Colonic mucosa (tissue), 4 donors: ENCODE measurements at places on chromosomes 13 and 19.

GRCh38 chr19:13615890-13616289, 109.6 kb upstream of the CACNA1A start:
- DNase-seq, result no peak

DNA sequence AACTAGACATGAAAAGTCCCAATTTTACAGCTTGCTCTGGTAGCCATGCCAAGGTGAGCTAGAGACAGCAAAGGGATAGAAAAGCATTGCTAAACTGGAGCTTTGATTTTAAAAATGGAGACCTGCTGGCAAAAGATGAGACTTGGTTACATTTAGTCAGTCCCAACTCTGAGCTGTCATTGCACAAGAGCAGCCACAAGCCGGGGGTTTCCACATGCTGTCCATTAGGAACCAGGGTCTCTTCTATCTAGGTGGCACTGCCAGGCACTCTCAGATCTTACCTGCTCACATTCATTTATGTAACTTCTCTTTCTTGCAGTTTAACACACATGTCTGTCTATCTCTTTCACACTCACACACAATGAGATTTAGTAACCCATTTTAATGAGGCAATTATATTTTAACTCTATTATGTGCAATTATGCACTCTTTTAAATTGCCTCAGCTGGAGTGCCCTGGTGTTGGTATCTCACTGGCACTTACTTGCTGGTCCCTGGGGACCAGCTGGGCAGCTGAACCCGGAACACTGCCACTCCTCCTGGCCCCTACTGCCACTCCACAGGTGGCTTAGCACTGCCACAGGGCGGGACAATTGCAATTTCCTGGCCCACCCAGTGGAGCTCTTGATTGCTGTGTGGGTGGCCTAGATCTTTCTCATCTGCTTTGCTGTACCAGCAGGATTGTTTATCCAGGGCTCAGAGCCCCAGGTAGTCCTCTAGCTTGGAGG, 112.5 kb downstream of the COG6 start:
- peak; percentile 47 for DNase-seq

- no peak for DNase-seq
Measured at GRCh38 chr13:90896002-90896401, 451.5 kb upstream of the MIR17HG start.

DNA sequence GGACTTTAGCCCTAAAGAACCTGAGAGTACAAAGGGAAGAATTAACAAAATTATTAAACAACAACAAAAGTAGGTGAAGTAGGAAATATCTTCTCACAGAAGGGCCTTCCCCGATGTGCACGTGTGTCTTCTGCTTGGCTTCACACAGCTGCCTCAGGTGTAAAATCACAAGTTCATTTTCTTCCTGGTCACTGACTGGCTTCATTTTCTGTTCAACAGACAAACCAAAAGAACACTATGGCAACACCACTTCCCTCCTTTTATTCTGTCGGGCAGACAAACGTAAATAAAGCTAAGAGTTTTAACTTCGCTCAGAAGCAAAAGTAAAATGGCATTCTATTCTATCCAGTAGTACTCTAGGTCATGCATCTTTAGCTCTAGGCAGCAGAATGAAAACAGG, 140.9 kb downstream of the TBC1D4 start:
- no peak for DNase-seq

DNA sequence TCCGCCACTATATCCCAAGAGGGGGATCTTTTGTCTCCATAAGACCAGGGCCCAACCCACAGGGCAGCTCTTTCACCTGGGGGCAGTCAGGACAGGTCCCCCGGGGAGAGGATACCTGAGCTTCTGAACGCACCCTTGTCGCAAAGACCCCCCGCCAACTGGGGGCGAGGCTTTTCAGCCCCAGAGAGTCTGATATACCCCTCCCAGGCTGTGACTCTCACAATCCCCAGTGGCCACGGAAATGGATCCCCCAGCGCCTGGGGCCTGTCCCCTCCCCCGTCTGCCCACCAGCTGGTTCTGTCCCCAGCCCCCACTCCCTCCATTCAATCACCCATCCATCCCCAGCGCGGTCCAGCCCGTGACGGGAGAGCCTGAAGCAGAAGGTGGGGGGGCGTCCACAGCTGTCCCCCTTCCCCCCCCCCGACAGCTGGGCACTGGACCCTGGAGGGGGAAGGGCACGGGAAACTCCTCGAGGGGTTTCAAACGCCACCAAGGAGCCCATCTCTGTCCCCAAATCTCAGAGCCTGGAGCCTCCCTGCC, 823 bp downstream of the DOCK6 start:
- DNase-seq, result no peak

DNA sequence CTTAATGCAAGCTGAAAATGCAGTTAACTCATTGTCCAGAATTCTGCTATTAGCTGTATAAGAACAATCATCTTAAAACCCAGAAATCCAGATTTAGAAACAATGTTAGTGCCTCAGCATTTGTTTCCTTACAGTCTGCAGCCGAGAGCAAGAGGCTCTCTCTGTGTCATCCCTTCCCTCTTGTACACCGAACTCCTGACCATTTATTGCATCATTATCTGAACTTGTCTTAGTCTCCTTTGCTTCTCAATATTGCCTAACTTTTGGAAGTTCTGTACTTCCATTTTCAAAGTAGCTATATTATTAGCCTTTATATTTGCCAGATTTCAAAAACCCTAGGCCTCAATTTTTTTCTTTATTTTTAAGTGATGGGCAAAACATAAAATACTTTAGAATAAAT, 27.1 kb downstream of the RNASEH2B start:
- DNase-seq, result no peak

- no peak for DNase-seq
Measured at GRCh38 chr19:45147835-45148676, 12.7 kb downstream of the NKPD1 start.

GRCh38 chr19:15696654-15697194, 23.8 kb downstream of the CYP4F12 start:
- DNase-seq, result no peak

DNA sequence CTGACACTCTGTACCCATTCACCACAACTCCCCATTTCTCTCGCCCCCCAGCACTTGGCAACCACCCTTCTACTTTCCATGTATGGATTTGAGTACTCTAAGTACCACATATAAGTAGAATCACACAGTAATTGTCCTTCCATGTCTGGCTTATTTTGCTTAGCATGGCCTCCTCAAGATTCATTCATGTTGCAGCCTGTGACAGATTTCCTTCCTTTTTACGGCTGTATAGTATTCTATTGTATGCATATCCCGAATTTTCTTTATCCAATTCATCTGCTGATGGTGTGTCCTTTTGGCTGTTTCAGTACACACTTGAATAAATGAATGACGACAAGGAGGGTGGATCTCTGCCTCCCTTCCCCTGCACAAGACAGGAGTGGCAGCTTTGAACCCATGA, 95.1 kb downstream of the ZNF536 start:
- DNase-seq, result no peak

DNA sequence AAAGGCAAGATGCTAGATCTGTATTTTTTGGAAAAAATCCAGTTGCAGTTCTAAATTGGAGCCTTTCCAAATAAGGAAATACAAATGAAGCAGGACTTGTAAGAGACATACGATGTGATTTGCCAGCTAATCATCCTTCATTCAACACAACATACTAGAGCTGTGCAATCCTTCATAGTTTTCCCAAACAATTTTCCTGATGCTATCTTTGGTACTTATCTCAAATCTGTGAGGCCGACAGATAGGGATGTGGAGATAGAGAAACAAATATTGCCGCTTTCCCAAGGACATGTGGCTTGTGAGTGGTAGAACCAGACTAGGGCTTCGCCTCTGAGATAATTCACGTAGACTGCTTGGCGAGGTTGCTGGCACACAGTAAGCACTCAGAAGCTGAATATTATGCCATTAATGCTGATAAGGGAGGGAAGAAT, 176.6 kb downstream of the LMO7 start:
- no peak for DNase-seq

GRCh38 chr13:80469853-80470381, 129.0 kb upstream of the SPRY2 start:
- peak; percentile 25 for DNase-seq

DNA sequence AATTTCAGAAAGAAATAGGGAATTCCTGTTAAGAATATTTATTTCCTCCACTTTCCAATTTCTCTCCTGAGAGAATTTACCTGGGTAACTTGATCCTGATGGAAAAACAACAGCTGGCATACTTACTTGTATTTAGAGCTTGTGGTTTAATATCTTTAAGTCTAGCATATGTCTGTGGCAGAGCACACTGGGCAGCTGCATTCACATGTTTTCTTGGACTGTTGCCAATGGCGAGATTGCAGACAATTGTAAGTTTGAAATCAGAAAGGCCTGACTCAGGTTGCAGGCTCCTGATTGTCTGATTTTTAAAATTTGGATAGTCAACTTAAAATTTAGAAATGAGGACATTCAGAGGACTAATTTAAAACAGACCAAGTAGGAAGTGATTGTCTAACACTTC, 66.9 kb downstream of the NHLRC3 start:
- peak; percentile 25 for DNase-seq

- no peak for DNase-seq
Measured at GRCh38 chr13:70666883-70667556, 558.8 kb upstream of the KLHL1 start.

- DNase-seq, result no peak
Measured at GRCh38 chr19:55085923-55086715, 10.4 kb downstream of the EPS8L1 start.

GRCh38 chr13:64234255-64234654, 2818.6 kb upstream of the PCDH20 start:
- no peak for DNase-seq

GRCh38 chr19:44552324-44552723, 22.8 kb upstream of the CEACAM20 start:
- peak; percentile 56 for DNase-seq

DNA sequence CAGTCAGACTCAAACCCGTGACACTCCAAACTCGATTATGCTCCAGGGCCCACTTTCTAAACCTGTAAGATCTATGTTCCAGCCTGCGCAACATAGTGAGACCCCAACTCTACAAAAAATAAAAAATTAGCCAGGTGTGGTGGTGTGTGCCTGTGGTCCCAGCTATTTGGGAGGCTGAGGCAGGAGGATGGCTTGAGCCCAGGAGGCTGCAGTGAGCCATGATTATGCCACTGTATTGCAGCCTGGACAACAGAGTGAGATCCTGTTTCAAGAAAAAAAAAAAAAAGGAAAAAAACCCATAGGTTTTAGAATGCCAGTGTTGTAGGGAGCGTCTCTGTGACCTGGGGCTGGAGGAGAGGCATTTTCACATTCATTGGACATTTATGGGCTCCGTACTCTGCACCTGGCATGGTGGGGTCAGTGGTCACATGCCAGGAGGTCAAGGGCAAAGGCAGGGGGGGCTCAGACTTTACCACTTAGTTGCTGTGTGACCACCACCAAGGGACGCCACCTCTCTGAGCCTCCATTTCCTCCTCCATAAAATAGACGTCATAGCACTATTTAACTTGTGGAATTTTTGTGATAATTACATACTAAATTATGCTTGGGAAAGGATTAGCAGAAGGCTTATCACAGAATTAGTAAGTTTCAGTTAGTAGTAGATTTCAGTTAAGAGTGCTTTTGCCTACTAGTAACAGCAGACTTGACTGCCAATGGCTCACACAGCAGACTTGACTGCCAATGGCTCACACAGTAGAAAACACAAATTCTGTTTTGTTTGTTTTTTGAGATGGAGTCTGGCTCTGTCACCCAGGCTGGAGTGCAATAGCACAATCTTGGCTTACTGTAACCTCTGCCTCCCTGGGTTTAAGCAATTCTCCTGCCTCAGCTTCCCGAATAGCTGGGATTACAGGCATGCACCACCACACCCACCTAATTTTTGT, 5.9 kb downstream of the SELENOV start:
- no peak for DNase-seq

- no peak for DNase-seq
Measured at GRCh38 chr13:107807306-107808073, 407.8 kb downstream of the LIG4 start.

DNA sequence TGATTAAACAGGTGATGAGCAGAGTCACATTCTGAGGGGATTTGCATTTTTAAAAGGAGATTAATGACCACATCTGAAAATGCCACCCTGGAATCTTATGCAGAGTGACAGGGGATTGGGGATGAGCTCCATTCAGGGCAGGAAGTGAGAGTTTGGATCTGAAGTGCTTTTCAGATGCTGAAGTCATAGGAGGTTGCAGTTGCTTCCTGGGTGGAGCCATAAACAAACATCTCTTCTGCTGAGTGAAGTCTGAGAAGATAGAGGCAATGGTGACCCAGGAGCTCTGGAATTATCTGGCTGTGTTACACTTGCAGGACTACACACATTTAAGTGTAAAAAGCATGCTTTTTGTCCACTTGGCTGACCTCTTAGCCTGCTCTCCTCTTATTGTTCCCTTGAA, 51.4 kb upstream of the PSG8 start:
- DNase-seq, result no peak

DNA sequence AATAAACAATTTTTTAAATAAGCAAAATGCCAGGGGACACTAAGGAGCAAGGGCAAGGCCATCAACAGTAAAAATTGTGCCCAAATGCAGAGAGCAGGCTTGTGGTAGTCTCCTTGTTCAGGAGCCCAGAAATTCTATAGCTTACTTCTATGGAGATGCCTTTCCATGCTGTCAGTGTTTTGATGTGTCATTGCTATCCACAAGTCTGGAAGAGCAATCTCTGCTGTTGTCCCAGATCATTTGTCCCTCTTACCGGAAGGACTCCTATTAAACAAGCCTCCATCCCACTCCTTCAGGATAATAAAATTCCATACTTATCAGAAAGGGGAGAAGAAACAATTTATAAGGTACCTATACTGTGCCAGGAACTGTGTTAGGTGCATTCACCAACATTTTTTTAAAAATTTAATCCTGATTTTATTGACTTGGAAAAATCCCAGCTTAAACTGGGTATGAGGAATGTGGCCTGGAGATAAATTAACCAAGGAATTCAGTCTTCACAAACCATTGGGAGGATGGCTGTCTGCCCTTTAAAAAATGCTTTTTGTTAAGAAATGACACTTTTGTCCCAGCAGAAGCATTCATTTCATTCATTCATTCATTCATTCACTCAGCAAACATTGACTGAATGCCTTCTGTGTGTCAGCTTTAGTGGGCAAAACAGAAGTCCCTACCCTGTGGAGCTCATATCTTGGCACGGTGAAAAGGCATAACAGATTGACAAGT, 26.8 kb upstream of the CYSLTR2 start:
- no peak for DNase-seq

DNA sequence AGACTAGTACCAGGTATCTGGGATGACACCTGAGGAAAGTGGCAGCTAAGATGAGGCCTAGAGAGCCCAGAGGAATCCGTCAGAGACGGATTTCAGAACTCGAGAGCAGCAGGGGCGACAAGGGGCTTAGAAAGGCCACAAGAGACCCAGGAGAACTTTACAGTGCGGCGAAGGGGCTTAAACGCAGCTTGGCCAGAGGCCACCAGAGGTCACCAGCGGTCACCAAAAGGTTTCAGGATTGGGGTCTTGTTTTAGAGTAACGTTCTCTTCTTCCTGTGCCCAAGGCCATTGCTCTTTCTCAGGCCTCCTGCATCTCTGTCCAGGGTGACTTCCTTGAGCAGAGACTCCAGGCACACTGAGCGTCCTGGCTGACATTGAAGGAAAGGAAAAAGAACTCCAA, 2.2 kb downstream of the ZSCAN22 start:
- no peak for DNase-seq
